ENCODE measurements at places on chromosomes 2 and 18. TPM values are rescaled to one million over a fixed set of nuclear protein-coding genes. Genes with fewer than 3 reads are reported as not detected.

ASB18 gene
- total RNA-seq: not detected

- no peaks in the 10 kb centered on the region for H3K27me3 ChIP-seq
- DNase-seq: no peak
- H3K36me3 ChIP-seq: no peaks in the 10 kb centered on the region
- H3K4me3 ChIP-seq: no peak overlapping the region
Measured at GRCh38 chr2:85468096-85468703, 49.7 kb downstream of the SH2D6 start.

TNFAIP6 gene
- 4.2 TPM for total RNA-seq

ABCG5 gene
- total RNA-seq: not detected

M1AP gene
- total RNA-seq: not detected

DNA sequence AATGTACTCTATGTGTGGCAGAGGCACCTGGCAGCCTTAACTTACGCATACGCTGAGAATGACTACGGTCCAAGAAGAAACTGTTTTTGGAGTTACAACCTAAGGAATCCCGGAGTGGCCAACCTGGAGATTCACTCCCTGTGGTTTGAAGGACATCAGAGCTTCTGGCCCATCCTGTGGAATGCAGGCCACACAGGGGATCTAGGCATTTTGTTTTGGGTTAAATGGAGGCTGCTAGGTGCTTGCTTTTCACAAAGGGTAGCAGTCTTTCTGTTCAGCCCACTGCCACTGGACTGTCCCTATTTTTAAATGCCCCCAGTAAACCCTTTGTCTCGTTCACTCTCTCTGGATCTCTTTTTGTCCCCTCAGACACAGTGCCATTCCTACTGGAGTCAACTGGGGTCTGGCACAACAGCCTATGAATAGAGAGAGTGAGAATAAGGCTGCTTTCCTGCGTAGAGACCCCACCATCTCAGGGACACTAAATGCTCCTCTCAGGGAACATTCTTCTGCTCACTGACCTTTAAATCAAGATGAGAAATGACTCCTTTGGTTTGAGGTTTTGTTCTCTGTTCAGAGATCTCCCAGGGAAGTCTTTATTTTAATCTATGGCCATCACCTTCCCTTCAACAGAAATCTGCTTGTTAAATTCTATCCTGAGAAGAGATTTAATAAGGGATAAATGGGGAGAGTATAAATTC, 124.9 kb downstream of the B3GNT2 start:
- no peak overlapping the region for H3K4me3 ChIP-seq
- no peaks in the 10 kb centered on the region for H3K36me3 ChIP-seq
- no peak overlapping the region for H3K27ac ChIP-seq
- DNase-seq: no peak
- H3K27me3 ChIP-seq: no peaks in the 10 kb centered on the region

DNA sequence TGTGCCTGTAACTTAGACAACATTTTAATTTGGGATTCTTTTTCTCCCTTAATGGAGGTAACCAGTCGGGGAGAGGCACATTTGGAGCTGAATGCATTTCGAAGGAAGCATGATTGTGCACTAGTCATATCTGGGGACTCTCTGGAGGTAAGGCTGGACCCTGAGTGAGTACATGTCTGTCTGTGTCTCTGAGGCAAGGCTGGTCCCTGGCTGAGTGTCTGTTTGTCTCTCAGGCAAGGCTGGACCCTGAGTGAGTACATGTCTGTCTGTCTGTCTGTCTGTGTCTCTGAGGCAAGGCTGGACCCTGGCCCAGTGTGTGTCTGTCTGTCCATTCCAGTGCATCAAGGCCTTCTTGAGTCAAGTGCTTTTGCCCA, 51.5 kb upstream of the NFATC1 start:
- peaks cover 27% of the 10 kb centered on the region for H3K36me3 ChIP-seq
- H3K4me1 ChIP-seq: no peaks in the 10 kb centered on the region
- H3K27ac ChIP-seq: no peak overlapping the region
- H3K4me3 ChIP-seq: no peak overlapping the region
- DNase-seq: no peak
- no peaks in the 10 kb centered on the region for H3K27me3 ChIP-seq

ADRA2B gene
- total RNA-seq: not detected

DNA sequence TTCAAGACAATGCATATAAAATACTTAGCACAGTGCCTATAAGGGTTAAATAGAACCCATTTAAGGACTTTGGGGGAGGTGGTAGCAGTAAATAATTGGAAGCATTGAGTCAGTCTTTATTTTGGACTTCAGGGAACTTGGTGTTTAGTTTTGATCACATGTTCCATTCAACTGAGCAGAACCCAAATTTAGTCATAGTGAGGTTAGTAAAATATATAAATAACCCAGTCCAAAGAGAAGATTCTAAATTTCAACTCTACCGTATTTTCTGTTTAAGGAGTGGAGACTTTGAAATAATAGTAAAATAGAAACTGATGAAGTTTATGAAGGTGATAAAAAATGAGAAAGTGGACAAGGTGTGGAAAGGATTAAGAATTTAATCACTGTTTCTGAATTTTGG, 19.7 kb downstream of the TWSG1 start:
- no peaks in the 10 kb centered on the region for H3K27me3 ChIP-seq
- H3K36me3 ChIP-seq: no peaks in the 10 kb centered on the region
- DNase-seq: no peak
- peak overlapping the region; percentile 45 for H3K27ac ChIP-seq
- no peak overlapping the region for H3K4me3 ChIP-seq
- H3K4me1 ChIP-seq: peaks cover 35% of the 10 kb centered on the region

SIX3 gene
- total RNA-seq: not detected

SLC14A1 gene
- total RNA-seq: not detected

GRCh38 chr2:37767959-37768925, 96.8 kb upstream of the CDC42EP3 start:
- peaks cover 86% of the 10 kb centered on the region for H3K4me1 ChIP-seq
- no peaks in the 10 kb centered on the region for H3K27me3 ChIP-seq
- peak overlapping the region; percentile 87 for H3K27ac ChIP-seq

DNA sequence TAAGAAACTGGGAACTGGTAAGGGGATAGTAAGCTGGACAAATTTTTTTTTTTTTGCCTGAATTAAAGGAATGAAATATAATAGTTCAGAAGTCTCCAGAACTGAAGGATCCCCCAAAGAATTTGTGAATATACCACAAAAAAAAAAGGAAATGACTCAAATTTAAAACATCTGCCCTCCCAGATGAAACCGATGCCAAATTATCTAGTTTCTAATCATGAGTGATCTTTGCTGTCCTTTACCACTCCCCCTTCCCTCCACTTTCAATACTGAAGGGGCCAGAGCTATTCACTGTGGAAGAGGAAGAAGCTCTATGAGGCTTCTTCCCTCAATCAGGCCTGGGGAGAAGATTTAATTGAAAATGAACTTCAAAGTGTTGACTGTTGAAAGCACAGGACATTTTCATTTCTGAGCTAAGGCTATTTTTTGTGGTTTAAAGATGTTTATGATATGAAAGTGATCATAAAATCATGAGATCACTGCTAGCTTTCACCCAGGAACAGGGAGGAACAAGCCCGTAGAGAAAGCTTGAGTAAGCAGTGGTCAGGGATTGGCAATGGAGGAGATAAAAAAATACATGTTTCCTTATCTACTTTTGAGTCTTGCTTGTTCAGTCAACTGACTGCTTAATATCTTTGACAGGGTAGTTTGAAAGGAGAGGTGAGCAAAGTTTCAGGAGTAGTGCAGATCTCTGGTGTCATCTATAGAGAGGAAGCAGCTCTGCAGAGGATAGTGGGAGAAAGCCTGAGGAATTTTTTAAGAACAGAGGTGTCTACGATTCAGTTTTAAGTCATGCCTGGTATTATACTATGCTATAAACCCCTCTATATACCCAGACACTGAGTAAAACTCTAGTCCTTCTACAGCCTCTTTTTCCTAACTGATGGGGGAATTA, 409.5 kb upstream of the FIGN start:
- H3K4me1 ChIP-seq: peaks cover 19% of the 10 kb centered on the region
- no peak overlapping the region for H3K27ac ChIP-seq
- no peaks in the 10 kb centered on the region for H3K36me3 ChIP-seq
- no peak overlapping the region for H3K4me3 ChIP-seq

DNA sequence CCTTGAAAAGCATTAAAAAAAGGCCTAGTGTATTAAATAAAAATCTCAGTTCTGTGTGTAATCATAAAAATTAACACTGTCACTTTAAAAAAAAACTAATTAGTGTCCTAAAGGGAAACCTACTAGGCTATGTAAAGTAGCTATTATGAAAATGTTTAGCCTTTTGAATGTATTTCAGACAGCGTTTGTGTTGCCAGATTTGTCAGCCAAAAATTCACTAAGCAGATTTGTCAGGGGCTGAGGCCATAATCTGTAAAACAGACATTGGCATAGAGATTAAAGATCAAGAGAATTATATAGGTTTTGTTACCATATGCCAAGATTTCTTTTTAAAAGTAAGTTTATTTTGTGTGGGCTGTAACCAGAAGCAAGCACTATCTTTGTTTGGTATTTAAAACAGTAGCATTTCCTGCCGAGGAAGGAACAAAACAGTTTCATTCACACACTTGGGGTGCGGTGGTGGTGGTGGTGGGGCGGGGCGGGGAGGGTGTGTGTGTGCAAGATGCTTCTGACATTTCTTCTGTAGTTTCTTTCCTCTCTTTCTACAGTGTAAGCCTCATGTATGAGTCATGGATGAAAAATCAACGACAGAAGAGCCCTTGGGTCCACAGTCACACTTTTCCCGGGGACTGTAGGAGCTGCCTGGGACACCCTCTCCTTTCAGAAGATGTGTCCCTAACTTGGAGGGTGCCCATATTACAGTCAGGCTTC, 328.5 kb upstream of the FANCL start:
- peaks cover 8% of the 10 kb centered on the region for H3K4me1 ChIP-seq
- H3K36me3 ChIP-seq: no peaks in the 10 kb centered on the region
- H3K27me3 ChIP-seq: no peaks in the 10 kb centered on the region
- no peak for DNase-seq
- no peak overlapping the region for H3K4me3 ChIP-seq

DNA sequence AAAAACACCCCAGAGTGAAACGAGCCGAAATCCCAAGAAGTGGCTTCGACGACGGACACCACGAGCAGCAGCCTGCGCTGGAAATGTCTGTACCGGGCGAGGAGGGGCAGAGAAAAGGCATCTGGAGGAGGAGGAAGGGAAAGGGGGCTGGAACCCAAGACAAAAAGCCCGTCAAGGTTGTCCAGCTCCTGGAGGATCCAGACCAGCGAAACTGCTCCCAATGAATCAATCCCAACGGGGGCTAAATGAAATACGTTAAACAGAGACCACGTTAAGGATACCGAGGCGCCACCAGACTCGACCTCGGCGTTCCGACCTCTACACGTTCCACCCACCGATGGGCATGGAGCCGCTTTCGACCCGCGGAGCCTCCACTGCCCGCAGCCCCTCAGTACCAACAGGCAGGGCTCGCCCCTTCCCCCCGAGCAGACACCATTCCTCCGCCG, 400 bp downstream of the CCDC88A start:
- no peaks in the 10 kb centered on the region for H3K36me3 ChIP-seq
- peak overlapping the region; percentile 87 for H3K4me3 ChIP-seq
- H3K27me3 ChIP-seq: no peaks in the 10 kb centered on the region
- peak overlapping the region; percentile 91 for H3K27ac ChIP-seq
- H3K4me1 ChIP-seq: peaks cover 38% of the 10 kb centered on the region
- DNase-seq: no peak

- H3K4me1 ChIP-seq: peaks cover 37% of the 10 kb centered on the region
- H3K4me3 ChIP-seq: no peak overlapping the region
- no peaks in the 10 kb centered on the region for H3K27me3 ChIP-seq
Measured at GRCh38 chr2:174439323-174439722, 43.8 kb downstream of the SCRN3 start.

RPRD1A gene
- total RNA-seq: 45.2 TPM

- peaks cover 25% of the 10 kb centered on the region for H3K4me1 ChIP-seq
- no peak overlapping the region for H3K27ac ChIP-seq
- no peaks in the 10 kb centered on the region for H3K36me3 ChIP-seq
- DNase-seq: no peak
- no peak overlapping the region for H3K4me3 ChIP-seq
Measured at GRCh38 chr2:134150760-134151159, 103.1 kb upstream of the MGAT5 start.

DNA sequence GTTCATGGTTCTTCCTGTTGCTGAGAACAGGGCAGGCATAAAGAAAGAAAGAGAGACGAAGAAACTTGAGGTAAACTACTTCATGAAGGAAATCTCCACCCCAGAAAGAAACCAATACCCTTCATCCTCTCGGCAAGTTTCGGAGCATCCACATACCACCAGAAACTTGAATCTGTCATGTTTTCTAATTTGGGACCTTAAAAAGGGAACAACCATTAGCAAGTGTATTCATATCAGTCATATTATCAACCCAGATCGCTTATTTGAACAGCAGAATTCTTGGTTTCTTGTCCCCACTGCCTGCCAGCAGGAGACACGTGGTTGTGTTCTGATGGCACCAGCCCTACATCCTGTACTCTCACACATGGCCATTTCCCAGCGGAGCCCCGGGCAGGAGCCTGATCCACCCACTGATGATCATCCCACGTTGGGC, 53.2 kb upstream of the FZD7 start:
- no peak for DNase-seq
- peaks cover 20% of the 10 kb centered on the region for H3K4me1 ChIP-seq
- H3K27me3 ChIP-seq: peaks cover 3% of the 10 kb centered on the region
- no peak overlapping the region for H3K4me3 ChIP-seq
- no peak overlapping the region for H3K27ac ChIP-seq
- no peaks in the 10 kb centered on the region for H3K36me3 ChIP-seq

DNA sequence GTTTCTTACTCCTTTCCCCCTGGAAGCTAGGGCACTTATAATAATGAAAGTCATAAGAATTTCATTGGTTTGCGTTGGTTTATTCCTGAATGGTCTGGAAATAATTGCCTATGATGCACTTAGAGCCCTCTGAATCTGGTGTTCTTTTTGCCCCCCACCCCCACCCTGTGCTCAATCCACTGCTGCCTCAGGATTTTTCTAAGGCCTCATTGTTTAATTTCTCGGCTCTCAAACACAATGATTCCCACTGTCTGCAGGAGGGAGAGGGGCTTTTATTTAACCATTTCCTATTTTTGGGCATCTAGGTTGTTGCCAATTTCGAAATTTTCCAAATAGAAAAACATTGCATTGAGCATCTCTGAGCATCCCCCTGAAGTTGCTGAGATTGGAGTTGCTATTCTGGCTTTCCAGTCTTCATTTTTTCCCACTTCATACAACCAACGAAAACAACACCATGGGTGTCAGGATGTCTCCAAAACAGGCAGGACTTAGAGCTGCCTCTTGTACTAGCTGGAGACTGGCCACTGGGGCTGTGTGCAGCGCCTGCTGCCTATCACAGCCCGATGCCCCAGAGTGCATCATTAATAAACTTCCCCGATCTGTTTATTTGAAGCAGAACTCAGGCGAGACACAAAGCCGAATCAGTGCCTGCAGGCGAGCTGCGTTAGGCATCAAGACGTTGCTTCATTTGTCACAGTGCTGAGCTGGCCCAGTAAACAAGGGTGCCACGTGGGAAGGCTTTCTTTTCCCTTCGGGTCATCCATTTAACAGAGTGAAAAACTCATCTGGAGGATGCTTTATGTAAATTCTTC, 1.8 kb upstream of the PCARE start:
- H3K27me3 ChIP-seq: peaks cover 6% of the 10 kb centered on the region
- no peaks in the 10 kb centered on the region for H3K36me3 ChIP-seq
- H3K4me3 ChIP-seq: no peak overlapping the region
- peaks cover 4% of the 10 kb centered on the region for H3K4me1 ChIP-seq

GRCh38 chr2:28566521-28567041, 70.7 kb downstream of the PLB1 start:
- peaks cover 25% of the 10 kb centered on the region for H3K4me1 ChIP-seq
- H3K36me3 ChIP-seq: peaks cover 3% of the 10 kb centered on the region
- no peak for DNase-seq
- H3K4me3 ChIP-seq: peak overlapping the region; percentile 89
- peak overlapping the region; percentile 95 for H3K27ac ChIP-seq

Measured in chondrocyte (in vitro differentiated cells).